GM12864 (cell line): ENCODE measurements at places on chromosomes 1 and 21.

DNA sequence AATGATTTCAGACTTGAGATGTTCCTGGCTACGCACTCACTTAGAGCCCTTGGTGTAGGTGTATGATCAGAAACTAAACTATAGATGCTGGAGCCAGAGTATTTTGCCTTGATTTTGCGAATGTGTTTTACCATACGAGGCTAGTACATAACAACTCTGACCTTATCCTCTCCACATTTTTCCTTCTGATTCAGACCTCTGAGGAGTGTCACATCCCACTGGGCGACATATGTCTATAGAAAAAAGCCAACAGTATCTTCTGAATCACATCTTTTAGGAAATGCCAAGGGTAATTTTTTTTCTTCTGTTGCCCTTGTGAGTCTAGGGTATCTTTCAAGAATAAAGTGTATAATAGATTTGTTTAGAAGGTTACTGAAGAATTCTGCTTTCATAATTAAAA, 49.6 kb downstream of the AK4 start:
- DNase-seq = no peak

- no peak for DNase-seq
Measured at GRCh38 chr21:17688912-17689874, 76.5 kb upstream of the BTG3 start.

- DNase-seq = no peak
Measured at GRCh38 chr1:162206300-162206699, 136.8 kb downstream of the NOS1AP start.

- no peak for DNase-seq
Measured at GRCh38 chr1:235919833-235920441, 53.2 kb upstream of the LYST start.

DNA sequence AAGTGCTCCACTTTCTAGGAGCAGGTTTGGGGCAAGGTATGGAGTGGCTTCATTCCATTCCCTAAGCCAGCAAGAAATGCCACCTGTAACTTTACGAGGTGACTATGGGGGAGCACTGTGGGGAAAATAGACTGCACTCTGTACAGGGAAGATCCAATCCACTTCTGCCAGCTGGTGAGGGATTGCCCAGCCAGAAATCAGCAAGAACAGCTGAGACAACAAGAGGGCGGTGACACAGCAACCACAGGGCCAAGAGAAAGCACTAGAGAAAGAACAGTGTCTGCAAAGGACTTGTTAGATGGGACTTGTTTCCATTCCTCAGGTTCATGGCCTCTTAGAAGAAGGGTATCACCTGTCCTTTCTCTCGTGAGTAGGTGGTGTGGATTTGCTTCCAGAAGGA, 19.6 kb downstream of the CAPN8 start:
- DNase-seq = no peak

- no peak for DNase-seq
Measured at GRCh38 chr1:53891018-53891417, 1.4 kb upstream of the YIPF1 start.

DNA sequence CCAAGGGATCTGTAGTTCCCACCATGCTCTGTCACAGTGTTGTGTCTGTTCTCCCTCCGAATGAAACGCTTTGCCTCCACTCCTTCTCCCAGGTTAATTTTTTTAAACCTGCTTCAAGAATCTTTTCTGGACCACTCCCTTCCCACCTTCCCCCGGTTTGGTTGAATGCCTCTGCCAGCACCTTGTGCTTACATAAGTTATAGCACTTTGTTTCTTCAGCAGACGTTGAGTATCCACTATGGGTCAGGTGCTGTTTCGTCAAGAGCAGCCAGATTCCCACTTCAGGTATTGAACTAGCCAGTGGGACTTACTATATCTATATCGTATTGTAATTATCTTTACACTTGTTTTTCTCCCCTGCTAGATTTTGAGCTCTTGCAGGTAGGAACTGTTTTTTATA, 27.6 kb downstream of the TTF2 start:
- no peak for DNase-seq

- no peak for DNase-seq
Measured at GRCh38 chr1:7302126-7302525, 469.0 kb upstream of the VAMP3 start.

GRCh38 chr1:21914450-21914849, 22.7 kb downstream of the HSPG2 start:
- DNase-seq = no peak

DNA sequence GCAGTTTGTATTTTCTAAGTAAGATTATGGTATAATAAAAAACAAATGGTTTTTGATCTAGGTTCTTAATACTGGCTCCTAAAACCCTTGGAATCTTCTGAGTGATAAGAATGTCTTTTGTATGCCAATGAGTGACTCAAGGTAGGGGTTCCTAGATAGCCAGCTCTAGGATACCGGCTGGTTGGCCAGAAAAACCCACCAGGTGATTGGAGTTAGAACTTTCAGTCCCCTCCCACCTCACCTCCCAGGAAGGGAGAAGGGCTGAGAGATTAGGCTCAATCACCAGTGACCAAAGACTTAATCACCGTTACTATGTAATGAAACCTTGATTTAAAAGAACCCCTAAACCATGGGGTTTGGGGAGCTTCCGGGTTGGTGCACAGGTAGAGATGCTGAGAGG, 8.7 kb upstream of the BRDT start:
- no peak for DNase-seq

GRCh38 chr21:40972151-40972550, 125.2 kb upstream of the DSCAM start:
- no peak for DNase-seq

DNA sequence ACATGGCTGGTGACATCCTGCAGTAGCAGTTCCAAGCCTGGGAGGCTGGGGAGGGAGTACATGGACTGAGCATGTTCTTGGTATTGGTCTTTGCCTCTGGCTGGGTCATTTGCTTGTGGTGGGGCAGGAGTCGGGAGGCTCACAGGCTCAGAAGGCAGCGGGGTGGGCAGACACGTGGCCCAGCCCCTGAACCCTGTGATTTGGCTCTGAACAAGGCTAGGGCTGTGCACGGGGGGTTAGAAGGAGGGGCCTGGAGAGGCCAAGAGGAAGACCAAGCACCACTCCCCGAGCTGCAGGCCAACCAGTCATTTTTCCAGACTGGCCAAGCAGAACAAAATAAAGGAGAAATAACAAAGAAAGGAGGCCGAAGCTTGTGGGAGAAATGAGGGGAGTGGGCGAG, 9.7 kb upstream of the PRELP start:
- DNase-seq = no peak

DNA sequence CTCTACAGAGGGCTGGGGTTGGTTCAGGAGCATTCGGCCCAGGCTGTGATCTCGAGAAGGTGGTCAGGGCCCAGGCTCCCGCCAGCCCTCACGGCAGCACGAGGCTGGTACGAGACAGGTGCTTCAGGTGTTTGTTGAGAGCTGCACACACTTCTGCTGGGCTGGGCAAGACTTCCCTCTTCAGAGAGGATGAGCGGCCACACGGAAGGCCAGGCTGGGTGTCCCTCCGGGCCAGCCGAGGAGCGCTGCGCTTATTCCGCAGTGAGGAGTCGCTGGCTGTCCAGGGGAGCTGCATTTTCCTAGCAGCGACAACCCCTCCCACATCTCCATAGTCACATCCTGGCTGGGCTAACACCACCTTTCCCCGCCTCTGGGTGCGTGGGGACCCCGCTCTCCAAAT, 50.5 kb downstream of the PDE9A start:
- DNase-seq = no peak

GRCh38 chr21:39119891-39120290, 63.4 kb downstream of the PSMG1 start:
- DNase-seq = no peak

DNA sequence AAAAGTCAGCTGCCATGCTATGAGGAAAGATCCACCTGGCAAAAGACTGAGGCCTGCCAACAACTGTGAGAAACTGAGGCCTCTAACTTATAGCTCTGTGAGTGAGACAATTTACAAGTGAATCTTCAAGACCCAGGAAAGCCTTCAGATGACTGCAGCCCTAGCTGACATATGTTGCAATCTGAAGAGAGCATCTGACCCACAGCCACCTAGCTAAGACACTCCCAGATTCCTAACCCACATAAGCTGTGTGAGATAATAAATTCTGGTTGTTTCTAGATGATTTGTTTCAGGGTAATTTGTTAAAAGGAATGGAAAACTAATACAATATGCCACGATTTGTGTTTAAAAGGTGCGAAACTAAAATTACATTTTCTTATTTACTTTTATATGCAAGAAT, 55.1 kb downstream of the HFM1 start:
- no peak for DNase-seq

DNA sequence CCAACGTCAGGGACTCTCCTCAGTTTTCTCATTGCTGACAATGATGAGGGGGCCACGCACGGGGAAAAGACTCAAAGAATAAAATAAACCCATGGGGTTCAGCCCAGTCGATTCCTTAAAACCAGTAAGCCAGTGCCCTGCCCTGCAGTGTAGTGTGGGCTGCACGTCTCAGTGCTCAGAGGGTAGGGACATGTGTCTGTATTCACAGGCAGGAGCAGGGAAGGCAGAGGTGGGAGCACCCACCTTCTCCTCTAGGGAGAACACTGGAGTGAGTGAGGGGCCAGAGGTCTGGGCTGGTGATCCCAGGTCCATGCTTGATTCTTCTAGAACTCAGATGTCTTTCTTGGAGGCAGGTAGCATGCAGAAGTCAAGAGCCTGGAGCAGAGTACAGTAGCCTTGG, 303.6 kb downstream of the MATN1 start:
- no peak for DNase-seq

DNA sequence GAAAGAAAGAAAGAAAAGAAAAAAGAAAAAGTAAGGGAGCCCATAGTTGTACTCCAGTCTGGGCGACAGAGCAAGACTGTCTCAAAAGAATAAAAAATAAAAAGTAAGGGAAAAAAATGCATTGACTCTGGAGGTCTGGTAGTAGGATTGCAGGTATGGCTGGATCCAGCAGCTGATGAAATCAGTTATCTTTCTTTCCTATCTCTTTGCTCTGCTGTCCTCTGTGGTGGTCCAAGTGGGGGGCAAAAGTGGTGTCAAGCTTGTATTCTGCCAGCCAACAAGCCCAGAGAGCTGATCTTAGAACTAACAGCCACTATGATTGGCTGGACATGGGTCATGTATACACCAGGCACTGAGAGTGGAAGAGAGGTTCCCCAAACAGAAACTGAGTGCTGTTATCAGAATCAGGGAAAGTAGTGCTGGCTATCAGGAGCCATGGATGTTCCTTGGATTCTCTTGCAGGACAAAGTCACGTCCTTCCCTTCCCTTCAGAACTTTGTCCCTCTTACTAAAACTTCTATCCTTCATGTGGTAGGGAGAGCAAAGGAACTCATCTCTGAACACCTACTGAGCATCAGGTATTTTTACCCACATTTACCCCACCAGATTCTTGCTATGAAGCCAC, 3.5 kb upstream of the FBLIM1 start:
- no peak for DNase-seq

DNA sequence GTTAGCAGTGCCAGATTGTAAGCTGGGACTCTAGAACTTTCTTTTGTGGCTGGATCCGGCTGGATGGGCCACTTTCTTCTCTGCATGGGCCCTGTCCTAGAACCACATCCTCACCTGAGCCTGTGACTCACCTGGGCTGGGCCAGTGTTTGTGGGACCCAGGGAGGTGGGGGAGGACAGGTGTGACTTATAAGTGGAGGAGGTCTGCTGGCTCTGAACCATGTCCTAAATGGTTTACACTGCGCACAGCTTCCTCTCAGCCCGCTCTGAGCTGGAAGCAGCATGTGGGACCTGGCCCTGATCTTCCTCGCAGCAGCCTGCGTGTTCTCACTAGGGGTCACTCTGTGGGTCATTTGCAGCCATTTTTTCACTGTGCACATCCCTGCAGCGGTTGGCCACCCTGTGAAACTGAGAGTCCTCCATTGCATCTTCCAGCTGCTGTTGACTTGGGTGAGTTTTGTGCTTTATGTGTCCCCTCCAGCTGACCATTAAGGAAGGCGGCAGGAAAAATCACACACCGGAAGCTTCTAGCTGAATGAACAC, at the start of gene AADACL3:
TSS of gene AADACL3 (plus strand) at position 215 of the 542 bp plus-strand sequence. CDS start at position 282, 67 bp downstream.
- no peak for DNase-seq

GRCh38 chr1:234861761-234862160, 251.8 kb upstream of the IRF2BP2 start:
- DNase-seq = no peak

DNA sequence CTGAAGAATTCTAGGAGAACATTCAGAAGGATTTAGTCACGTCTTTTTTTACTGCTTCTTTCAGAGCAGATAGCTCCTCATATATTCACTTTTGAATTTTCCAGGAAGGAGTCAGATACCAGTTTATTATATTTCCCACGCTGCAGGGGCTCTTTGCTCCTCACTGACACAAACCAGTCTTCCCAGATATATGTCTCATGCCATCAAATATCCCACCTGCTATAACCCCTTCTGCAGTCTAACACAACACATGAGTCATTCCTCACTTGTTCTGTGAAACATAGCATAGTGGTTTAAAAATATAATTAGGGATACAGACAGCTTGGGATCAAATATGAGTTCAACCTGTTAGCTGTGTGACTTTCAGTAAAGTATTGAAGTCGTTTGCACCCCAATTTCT, 251.7 kb upstream of the DPYD start:
- DNase-seq = no peak

DNA sequence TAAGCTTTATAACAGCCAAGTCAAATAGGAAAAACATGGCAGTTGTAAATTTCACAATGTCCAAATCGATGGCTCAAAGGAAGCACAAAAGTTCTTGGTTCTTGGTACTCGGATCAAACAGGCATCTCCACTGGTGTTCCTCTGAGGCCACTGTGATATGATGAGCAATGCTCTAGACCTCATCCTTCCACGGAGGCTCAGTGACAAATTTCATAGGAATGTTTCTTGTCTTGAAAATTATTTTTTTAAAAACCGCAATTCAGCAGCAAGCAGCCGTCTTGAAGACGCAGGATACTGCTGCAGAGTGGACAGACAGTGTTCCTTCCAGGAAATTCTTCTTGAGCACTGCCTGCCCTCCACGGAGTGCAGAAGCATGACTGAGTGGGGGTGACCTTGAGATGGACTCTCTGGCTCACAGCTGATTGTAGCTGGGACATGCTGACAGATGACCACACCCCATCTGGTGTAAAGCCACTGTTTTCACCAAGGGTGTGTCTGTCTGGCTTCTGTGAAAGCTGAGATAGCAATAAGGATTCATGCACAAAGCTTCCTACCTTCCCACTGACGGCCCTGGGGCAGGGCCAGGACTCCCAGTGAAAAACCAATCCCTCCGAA, 61.9 kb downstream of the TIAM1 start:
- DNase-seq = no peak

- DNase-seq = no peak
Measured at GRCh38 chr21:35905963-35906345, 154.4 kb downstream of the SETD4 start.

GRCh38 chr1:51621161-51621560, 4.3 kb downstream of the OSBPL9 start:
- no peak for DNase-seq

DNA sequence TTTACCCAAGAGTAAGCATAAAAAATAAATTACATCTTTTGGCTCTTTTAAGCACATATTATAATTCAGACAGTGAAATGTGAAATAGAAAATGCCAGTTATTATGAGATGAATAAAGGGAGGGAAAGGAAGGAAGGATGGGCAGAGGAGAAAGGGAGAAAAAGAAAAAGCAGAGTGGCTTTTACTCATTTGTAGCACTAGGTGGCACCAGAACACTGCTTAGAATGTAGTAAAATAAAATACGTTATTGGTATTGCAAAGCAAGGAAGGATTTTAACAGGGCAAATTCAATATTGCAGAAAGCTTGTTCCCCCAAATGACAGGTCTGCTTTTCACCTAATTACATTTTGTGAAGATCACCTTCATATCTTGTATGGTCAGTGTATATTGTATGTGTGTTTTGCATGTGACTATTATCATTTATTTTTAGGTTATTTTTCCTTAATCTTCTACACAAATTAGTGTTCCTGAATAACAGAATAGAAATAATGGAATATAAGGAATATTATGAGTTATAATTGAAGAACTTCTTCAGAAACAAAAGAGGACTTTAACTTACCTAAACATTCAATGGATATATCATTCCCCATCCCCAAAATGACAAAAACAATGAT, 9.1 kb upstream of the PCNX2 start:
- no peak for DNase-seq
